ENCODE measurements at places on chromosomes 11 and 22. TPM values are rescaled to one million over a fixed set of nuclear protein-coding genes. Genes with fewer than 3 reads are reported as not detected.

GRCh38 chr11:3981084-3981633 is 113.4 kb upstream of the RRM1 start:
- no peak overlapping the region for H3K27ac ChIP-seq
- H3K36me3 ChIP-seq = peaks cover 15% of the 10 kb centered on the region
- no peak for DNase-seq
- no peak overlapping the region for H3K4me3 ChIP-seq
- H3K4me1 ChIP-seq = peaks cover 45% of the 10 kb centered on the region

DNA sequence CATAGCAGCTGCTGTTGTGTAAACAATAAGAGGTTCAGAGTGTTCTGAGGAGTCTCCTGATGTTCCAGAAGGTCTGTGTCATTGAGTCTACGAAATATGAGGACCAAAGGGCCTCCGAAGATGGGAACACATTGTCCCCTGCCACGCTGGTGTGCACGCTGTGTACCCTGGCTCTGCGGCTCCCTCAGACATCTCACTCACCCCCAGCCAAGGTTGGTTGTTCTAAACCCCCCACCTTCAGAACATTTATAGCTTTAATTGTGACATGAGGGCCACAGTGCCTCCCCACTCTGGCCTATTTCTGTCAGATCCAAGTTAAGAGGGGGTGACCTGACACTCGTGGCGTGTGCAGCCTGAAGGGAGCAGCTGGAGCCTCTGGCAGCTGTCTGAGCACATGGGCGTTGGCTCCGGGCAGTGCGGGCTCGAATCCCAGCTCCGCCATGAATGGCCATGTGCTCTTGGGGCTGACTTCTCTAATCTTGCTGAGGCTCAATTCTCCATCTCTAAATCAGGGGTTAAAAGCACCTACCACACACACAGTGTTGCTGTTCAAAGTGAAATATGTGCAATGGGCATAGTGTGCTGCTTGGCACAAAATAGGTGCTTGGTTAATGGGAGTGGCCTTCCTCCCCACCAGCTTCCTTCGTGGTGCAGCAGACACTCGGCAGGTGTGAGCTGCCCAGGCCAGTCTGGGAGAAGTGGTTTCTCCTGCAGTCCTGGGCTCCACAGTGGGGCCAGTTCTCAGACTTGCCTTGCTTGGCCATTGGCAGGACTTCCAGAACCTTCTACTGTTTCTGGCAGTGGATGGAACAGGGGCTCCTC is 39.7 kb upstream of the MICAL2 start:
- peaks cover 3% of the 10 kb centered on the region for H3K27me3 ChIP-seq
- peaks cover 12% of the 10 kb centered on the region for H3K4me1 ChIP-seq
- no peak overlapping the region for H3K4me3 ChIP-seq
- H3K27ac ChIP-seq = no peak overlapping the region

DNA sequence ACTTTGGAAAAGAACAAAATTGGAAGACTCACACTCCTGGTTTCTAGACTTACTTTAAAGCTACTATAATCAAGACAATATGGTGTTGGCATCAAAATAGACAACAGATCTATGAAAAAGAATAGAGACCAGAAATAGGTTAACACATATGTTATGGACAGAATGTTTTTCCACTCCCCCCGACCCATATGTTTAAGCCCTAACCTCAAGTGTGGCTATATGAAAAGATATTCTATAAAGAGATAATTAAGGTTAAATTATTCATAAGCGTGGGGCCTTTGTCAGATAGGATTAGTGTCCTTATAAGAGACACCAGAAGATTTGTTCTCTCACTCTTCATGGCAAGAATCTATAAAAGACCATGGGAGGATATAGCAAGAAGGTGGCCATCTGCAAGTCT is 440.0 kb downstream of the AASDHPPT start:
- H3K27ac ChIP-seq = no peak overlapping the region
- no peak overlapping the region for H3K4me3 ChIP-seq
- no peak for DNase-seq
- H3K4me1 ChIP-seq = no peaks in the 10 kb centered on the region

GRCh38 chr11:133058501-133058900 is 473.8 kb downstream of the OPCML start:
- peaks cover 2% of the 10 kb centered on the region for H3K27me3 ChIP-seq
- no peaks in the 10 kb centered on the region for H3K4me1 ChIP-seq
- no peak overlapping the region for H3K4me3 ChIP-seq
- no peak for DNase-seq

DNA sequence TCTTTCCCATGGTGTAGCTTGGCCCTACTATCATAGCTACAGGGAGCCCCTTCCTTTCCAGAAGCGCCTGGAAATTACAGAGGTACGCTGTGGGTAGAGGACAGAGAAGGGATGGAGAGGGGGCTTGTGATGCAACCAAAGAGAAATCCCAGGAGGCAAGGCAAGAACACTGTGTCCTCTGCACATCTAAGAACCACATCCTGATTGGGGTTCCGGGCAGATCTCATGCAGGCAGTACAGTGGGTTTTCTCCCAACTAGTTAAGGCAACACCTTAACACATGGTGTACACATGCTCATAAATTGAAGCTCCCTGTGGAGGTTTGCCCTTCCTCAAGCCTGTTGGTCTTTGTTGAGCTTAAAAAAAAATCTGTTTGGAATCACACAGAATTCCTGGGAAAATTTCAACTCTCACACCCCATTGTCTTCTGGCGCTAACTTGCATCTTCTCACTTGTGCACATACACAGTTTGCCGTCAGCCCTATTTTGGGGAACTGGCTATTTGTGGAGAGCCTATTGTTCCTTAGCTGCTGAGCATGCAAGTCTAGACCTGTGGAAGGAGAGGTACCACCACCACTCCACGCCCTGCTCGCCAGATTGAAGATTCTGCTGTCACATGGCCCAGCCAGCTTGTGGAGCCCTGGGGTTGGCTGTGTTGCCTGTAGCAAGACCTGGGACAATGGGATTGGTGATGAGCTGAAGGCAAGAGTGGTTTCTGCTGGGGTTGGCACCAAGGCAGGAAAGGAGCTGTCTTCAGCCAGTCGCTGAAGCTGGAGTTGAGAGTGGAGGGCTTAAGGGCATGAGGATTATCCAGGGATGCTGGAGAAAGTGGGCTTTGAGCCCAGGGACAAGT is 52.4 kb downstream of the ALX4 start:
- peak overlapping the region; percentile 16 for H3K27ac ChIP-seq
- H3K27me3 ChIP-seq = no peaks in the 10 kb centered on the region
- peaks cover 6% of the 10 kb centered on the region for H3K36me3 ChIP-seq
- peaks cover 26% of the 10 kb centered on the region for H3K4me1 ChIP-seq
- no peak for DNase-seq
- H3K4me3 ChIP-seq = no peak overlapping the region

- H3K4me1 ChIP-seq = no peaks in the 10 kb centered on the region
- H3K27ac ChIP-seq = no peak overlapping the region
- no peak overlapping the region for H3K4me3 ChIP-seq
- DNase-seq = no peak
These were observed 1.7 kb downstream of the FGF3 start for GRCh38 chr11:69817265-69818230.

DNA sequence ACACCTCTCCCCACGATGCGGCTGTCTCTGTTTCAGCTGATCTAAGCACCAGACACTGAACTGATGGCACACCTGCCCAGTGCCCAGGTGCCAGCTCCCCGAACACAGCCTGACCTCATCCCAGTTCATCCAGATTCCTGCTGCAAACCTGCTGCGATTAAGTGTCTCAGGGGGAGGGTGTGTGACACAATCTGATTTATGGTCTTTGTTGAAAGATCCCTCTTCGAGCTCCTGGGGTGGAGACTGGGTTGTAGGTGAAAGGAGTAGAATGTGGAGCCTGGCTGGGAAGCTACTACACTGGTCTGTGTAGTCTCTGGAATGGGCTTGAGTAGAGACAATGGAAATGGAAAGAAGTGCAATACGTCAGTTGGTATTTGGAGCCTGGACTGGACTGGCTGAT is 390.3 kb downstream of the SHANK2 start:
- no peak overlapping the region for H3K27ac ChIP-seq
- H3K4me3 ChIP-seq = no peak overlapping the region
- H3K27me3 ChIP-seq = no peaks in the 10 kb centered on the region
- no peak for DNase-seq

GRCh38 chr11:122405547-122406341 is 249.8 kb upstream of the UBASH3B start:
- H3K27me3 ChIP-seq = no peaks in the 10 kb centered on the region
- H3K4me1 ChIP-seq = no peaks in the 10 kb centered on the region
- H3K27ac ChIP-seq = no peak overlapping the region
- no peak overlapping the region for H3K4me3 ChIP-seq

DNA sequence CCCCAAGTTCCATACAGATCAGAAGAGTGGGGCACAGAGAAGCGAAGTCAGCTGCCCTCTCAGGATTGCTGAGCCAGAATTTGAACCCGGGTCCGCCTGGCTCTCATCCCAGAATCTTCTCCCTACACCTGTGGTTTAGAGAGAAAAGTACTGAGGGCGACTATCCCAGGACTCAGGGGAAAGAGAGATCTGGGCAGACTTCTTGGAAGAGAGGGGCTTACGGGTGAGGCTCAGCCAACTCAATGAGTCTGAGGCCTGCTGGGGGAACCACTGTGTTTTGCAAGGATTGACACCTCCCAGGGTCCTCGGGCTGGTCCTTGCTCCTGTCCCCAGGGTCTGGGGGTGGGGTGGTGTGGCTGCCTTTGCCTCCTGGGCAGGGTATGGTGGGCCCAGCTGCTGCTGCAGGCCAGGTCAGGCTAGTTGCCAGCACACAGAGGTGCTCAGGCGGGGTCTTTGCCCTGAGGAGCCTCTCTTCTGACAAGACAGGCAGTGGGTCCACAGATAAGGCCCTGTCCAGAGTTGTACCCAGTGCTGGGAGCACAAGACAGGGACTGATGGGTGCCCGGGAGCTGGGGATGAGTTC is 1.2 kb downstream of the CAPN5 start:
- peak overlapping the region; percentile 61 for H3K4me3 ChIP-seq
- no peak for DNase-seq

- no peak for DNase-seq
- no peak overlapping the region for H3K27ac ChIP-seq
- H3K36me3 ChIP-seq = no peaks in the 10 kb centered on the region
- H3K27me3 ChIP-seq = peaks cover 2% of the 10 kb centered on the region
These were observed 15.0 kb upstream of the SORL1 start for GRCh38 chr11:121437018-121437685.

- no peak overlapping the region for H3K4me3 ChIP-seq
- H3K4me1 ChIP-seq = no peaks in the 10 kb centered on the region
- no peak for DNase-seq
- no peak overlapping the region for H3K27ac ChIP-seq
- H3K27me3 ChIP-seq = no peaks in the 10 kb centered on the region
These were observed 121.1 kb downstream of the NTM start for GRCh38 chr11:131491503-131491902.

DNA sequence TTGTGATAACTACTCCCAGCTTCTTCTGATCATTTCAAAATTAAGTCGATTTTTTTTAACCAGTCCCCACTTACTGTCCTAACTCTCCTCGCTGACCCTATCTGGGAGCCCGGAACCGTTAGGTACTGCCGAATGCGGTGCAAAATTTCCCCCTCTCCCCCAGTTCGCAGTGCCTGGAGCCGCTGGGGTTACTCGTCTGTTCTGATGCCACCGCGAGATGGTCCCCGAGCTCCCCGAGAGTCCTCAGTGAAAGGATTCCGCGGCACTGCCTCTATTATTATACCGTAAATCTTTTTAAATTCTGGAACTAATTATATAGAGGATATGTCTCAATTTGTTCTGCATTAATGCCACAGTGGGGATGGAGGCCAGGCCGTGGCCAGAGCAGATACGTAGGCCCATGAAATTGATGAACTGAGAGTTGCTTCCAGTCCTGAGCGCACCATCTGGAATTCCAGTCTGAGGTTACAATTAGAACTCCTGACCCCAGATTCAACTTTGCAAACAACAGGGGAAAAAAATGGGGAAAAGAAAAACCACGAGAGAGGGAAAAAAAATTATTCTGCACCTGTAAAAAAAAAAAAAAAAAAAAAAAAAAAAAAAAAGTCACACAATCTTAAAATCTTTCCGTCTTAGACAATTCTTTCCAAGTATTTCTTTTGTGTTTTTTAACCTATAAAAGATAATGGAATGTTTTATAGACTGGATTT is 4.3 kb upstream of the WT1 start:
- H3K4me3 ChIP-seq = no peak overlapping the region
- DNase-seq = no peak
- H3K27me3 ChIP-seq = peaks cover 77% of the 10 kb centered on the region
- H3K27ac ChIP-seq = no peak overlapping the region

DNA sequence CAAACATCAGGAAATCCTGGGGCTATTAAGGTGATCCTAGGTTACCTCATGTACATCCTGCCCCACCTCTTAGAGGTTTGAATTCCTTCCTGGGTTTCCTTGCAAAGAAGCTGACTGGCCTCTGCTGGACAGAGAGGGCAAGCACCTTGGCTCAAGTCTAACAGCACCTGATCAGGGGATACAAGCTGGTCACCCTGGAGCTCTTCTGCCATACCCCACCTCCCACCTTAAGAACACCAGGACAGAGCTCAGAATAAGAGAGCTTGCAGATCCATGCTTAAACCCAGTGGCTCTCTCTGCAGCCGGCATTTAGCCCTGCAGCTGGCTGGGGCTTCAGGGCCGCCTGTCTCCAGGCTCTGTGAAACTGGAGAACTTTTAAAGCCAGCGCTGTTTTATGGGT is 386.6 kb upstream of the NARS2 start:
- H3K4me3 ChIP-seq = no peak overlapping the region
- no peak overlapping the region for H3K27ac ChIP-seq
- DNase-seq = no peak

DNA sequence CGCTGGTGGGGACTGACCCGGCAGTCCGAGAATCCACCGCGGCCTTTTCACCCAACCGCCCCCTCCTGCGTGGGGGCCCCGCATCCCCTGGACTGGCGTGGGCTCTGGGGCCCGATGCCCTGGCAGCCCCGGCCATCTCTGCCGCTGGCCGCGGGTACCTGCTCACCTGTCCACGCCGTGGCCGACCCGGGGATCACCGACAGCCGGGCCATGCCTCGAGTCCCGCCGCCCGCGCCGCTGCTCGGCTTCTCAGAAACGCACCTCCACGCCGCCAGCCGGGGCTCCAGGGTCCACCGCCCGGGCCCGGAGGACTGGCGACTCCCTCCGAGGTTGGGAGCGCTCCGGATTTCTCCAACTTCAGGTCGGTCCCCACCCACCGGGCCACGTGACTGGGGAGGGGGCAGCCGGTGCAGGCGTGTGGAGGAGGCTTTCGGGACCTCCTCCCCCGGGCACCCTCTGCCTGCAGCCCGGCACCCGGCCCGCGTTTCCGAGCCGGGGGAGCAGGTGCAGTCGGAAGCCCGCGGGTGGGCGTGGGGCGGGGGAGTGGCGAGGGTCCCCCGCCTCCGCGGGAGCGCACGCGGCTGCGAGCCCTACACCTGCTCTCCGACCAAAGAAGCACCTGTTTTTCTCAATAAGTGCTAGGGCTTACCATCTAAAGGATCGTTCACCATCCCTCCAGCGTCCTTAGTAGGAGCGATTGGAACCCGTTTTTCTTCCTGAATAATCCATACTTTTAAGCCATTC is 554 bp upstream of the NRIP3 start:
- DNase-seq = no peak
- peaks cover 29% of the 10 kb centered on the region for H3K4me1 ChIP-seq
- no peaks in the 10 kb centered on the region for H3K36me3 ChIP-seq
- peak overlapping the region; percentile 64 for H3K4me3 ChIP-seq

- H3K27me3 ChIP-seq = no peaks in the 10 kb centered on the region
- H3K4me3 ChIP-seq = no peak overlapping the region
- H3K27ac ChIP-seq = no peak overlapping the region
- H3K36me3 ChIP-seq = no peaks in the 10 kb centered on the region
- DNase-seq = no peak
These were observed 782.5 kb downstream of the ETS1 start for GRCh38 chr11:127804747-127805400.

The APOBEC3C gene
- total RNA-seq = 93.1 TPM

The GGTLC2 gene
- total RNA-seq = not detected

The PNPLA5 gene
- not detected for total RNA-seq

The ZNF280B gene
- 3.7 TPM for total RNA-seq

The SELENOO gene
- 26.4 TPM for total RNA-seq

The DDX10 gene
- 57.8 TPM for total RNA-seq

The CEND1 gene
- 2.2 TPM for total RNA-seq

The TM7SF2 gene
- total RNA-seq = 36.9 TPM

The EMID1 gene
- 0.23 TPM for total RNA-seq
